ENCODE measurements at places on chromosomes 11 and 22.

DNA sequence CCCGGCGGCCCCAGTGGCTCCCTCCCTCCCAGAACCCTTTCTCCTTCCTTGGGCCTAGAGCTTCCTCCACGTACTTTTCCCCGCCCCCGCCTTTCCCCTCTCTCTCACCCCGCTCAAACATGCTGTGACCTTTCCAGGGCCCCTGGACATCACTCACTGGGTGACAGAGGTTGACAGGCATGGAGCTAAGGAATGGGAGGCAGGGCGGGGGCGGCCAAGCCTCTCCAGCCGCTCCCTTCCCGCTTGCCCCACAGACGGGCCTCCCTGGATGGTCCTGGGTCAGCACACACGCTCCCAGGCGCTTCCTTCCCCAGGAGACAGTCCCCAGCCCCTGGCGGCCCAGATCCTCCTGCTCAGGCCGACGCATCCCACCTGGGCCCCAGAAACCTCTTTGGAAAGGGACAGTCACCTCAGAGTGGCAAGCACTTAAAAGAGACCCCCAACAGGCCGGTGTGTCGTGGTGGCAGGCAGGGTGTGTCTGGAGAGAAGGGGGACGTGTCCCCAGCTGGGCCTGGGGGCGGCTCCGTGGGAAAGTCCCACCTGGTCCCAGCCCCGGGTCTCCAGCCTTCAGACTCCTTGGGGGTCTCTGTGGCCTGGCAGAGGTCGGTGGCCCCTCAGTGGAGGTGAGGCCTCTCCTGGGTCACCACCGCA is 8.8 kb downstream of the H19 start:
- DNase-seq = no peak

DNA sequence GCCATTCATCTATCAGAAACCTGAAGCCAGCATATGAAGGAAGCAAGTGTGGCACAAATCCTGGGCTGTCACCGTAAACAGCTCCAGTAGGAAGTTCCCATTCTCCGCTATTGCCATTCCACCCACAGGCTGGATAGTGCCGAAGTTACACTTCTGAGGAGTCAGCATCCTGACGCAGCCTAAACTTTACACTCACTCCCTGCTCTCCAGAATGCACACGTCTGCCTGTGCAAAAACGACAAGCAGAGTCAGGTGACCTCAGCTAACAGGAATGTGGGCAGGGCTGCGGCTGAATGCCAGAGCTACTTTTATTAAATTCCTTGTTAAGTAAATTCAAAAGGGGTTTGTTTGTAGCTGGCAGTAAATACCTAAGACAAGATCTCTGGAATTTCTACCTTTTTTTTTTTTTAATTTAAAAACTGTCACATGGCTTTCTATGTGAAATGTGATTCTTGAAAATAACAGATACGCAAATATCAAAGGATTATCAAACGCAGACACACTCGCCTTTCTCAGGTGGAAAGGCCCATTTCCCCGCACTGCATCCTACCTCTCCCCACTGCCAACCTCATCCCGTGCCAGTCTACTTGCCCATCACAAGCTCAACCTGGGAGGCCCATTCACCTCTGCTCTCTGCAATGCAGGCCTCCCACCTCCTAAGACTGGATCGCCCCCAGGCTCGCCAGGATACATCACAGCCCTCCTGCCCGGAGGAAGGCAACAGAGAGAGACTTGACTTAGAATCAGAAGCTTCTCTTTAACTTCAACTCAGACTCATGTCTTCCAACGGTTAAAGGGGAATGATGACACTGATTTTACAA is 33.5 kb downstream of the NFRKB start:
- DNase-seq = peak; percentile 83

GRCh38 chr11:111021131-111021530 is 224.4 kb upstream of the POU2AF2 start:
- DNase-seq = no peak

DNA sequence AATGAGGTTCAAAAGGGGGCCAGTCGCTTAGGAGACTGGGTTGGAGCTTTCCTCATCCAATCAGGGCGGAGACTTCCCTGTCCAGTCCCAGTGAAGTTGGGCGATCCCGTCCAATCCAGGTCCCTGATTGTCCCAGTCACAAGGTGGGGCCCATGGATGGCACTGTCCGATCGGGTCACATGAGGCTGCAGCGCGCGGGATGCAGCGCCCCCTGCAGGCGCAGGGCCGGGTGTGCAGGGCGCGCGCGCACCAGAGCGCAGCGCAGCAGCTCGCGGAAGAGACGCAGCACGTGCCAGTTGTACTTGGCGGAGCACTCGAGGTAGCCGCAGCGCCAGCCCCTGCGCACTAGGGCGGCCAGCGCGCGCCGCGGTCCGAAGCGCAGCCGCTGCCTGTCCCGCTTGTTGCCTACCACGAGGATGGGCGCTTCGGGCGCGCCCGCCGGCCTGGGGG is 2.3 kb downstream of the RASL10A start:
- DNase-seq = no peak

- no peak for DNase-seq
These were observed 31.6 kb upstream of the HMOX1 start for GRCh38 chr22:35349368-35349703.

- no peak for DNase-seq
These were observed 12.3 kb upstream of the MS4A6E start for GRCh38 chr11:60314635-60315321.

DNA sequence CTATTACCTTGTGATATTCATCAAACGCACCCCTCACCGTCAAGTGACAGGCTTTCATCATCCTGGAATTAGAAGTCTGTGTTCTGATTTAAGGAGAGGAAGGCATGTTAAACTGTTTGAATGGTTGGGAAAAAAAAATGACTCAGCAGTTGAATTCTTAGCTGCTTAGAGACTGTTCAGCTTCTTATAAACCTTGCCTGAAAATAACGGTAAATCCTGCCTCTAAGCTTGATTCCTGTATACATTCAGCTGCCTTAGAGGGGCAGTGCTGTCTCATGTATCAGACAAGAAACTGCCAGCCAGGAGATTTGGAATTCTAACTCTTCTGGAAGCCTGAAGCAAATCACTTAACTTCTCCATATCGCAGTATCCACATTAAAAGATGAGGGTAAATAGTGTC is 437.4 kb downstream of the JRKL start:
- no peak for DNase-seq

DNA sequence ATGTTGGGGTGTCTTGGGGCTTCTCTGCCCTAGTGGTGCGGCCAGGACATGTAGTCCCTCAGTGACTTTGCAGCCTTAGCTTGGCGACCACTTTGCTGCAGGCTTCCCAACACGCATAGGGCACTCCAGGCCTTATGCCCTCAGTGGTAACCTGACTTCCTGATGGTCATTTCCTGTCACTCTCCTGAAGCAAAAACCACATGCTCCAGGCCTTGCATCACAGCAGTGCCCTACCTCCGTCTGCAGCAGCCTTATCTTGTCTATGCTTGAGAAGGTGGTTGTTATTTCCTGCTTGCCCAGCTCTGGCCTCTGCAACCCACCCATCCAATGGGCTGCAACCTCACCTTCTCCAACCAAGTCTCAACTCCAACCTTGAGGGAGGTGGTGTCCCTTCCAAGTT is 33.4 kb upstream of the PISD start:
- no peak for DNase-seq

DNA sequence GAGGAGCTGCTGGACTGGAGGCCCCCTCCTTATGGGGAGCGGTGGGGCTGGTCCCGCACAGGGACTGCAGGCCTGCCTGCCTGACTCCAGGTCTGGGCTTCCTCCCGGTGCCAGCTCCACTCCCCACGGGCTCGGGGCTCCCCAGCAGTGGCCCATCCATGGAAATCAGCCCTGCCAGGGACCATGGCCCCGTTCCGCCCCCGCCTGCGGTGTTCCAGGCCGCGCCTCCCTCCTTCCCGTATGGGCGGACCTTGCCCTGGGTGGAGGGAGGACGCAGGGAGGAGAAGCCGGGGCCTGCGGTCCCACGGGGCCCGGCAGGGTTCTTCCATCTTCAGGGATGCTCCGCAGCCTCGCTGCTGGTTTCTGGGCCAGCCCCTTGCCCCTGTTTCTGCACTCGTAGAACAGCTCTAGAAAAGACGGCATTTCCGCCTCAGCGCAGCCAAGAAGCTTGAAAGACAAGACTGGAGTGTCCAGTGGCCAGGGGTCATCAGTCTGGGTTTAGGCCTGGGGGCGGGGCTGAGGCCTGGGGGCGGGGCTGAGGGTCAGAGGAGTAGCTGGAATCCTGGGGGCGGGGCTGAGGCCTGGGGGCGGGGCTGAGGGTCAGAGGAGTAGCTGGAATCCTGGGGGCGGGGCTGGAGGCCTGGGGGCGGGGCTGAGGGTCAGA is 1330.6 kb downstream of the BRD1 start:
- DNase-seq = no peak

- DNase-seq = no peak
These were observed 38.3 kb upstream of the ACER3 start for GRCh38 chr11:76822406-76822805.

DNA sequence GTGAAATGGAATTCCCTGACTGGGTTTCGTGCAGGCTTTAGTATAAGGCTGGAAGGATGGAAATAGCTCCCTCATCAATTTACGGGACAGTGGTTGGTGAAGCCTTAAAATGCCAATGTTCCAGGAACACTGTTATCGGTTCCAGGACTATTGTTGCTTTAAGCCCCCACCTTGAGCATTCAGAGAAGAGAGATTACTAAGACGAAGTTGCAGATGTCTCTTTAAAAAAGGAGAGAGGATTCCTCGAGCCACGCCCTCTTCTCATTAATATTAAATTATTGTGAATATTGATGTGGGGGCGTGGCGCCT is 195 bp upstream of the CREB3L1 start:
- DNase-seq = no peak

GRCh38 chr22:30047364-30047738 is 32.9 kb upstream of the HORMAD2 start:
- DNase-seq = no peak

DNA sequence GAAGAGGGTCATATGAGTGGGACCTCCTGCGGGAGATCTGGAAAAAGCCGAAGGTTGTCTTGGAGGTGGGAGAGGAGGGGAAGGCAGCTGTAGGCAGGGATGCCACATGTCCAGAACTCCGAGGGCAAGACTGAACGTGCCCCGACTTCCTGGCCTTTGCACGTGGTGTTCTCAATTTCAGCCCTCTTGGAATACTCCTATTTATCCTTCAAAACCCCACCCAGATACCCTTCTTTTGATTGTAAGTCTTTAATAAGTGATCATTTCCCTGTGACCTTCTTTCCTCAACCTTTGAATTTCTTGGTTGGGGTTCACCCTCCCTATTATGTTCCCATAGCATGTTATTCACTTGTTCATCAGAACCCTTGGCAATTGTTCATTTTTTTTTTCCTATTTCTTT is 95.3 kb upstream of the CRYBB3 start:
- no peak for DNase-seq

DNA sequence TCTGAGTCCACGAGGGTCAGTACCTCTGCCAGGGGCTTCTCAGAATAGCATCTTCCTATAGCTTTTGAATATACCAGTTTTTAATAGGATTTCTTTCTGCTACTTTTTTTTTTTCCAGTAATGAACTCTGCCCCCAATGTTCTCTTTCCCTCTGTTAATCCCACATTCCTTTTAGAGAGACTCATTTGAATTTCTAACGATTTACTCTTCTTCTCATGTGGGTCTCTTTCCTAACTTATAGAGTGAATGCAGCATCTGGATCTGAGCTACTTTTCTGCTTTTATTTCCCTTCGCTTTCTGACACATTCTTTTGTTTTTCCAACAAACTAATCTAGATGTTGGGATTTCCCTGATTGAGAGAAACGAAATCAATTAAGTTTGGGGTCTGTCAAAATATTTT is 71.4 kb downstream of the INSC start:
- no peak for DNase-seq

DNA sequence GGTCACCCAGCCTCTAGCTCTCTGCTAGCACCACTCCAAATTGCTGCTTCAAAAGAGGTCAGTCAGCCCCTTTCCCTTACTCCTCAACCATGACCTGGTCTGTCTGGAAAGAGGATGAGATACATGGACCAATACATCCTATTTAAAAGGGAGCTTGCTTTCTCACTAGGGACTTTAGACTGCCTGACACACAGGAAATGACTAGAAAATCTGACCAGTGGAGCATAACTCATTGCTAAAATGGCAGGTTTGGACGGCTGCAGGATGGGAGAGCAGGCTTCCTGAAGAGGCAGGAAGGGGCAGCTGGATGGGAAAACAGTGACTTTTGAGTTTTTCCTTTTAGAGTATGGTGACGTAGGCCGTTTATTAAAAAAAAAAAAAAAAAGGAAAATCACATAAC is 25.3 kb downstream of the STIM1 start:
- DNase-seq = no peak

GRCh38 chr22:32846780-32847491 is 45.4 kb downstream of the TIMP3 start:
- peak; percentile 74 for DNase-seq

DNA sequence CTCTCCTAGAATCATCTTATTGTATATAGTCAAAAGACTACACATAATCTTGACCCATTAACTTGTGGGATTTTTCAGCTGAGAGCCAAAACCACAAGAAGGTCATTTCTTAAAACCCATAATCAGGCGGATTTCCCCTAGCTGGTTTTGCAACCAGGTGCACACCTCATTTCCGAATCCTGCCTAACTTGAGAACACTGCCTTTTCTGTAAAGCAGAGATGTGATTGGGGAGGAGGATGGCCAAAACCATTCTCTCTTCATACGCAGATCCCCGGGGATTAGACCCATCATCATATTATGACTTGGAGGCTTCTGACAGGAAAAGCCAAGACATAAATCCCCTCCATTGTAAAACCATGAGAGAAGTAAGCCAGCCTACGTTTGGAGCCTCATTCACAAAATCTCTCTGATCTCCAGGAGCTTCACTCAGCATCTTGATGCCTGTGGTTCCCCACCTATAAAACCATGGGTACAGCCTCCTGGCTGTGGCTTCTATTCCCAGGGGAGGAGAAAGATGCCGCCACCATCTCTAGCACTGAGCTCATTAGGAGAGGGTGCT is 191.3 kb downstream of the KIF18A start:
- DNase-seq = no peak

- no peak for DNase-seq
These were observed 64.3 kb downstream of the WNT11 start for GRCh38 chr11:76141901-76142588.

GRCh38 chr22:19067696-19068348 is 54.4 kb downstream of the DGCR2 start:
- DNase-seq = no peak

- no peak for DNase-seq
These were observed 22.6 kb upstream of the HIPK3 start for GRCh38 chr11:33234397-33235190.

GRCh38 chr22:17119481-17120202 is 1.5 kb downstream of the TMEM121B start:
- no peak for DNase-seq

GRCh38 chr22:25404928-25405816 is 159.3 kb upstream of the GRK3 start:
- no peak for DNase-seq

DNA sequence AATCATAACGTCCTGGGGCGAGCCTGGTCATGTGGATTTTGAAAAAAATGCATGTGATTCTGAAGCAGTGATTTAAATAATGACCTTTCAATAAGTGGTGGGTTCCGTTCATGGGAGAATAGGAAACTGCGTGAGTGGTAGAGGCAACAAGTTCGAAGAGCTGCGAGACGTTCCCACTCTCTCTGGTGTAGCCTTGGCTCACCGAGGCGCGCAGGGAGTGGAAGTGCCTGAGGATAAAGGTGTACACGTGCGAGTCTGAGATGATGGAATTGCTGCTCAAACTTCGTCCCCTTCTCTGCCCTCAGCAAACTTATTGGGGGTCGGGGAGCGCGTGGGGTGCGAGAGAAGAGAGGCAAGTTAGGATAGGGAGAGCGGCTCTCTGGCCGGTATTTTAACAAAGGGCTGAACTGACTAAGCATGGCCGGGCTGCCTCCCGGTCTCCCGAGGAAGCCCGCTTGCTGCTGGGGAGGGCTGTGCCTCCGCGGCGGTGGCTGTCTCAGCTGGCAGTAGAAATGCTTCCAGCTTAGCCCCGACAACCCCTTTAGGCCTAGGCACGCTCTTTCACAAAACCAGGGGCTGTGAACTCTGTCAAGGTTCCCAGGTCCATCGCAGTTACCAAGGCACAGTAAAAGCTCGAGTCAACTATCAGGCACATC is 875 bp upstream of the STT3A start:
- no peak for DNase-seq
